Foreskin keratinocyte (primary cell): ENCODE measurements at places on chromosomes 16 and 17.

DNA sequence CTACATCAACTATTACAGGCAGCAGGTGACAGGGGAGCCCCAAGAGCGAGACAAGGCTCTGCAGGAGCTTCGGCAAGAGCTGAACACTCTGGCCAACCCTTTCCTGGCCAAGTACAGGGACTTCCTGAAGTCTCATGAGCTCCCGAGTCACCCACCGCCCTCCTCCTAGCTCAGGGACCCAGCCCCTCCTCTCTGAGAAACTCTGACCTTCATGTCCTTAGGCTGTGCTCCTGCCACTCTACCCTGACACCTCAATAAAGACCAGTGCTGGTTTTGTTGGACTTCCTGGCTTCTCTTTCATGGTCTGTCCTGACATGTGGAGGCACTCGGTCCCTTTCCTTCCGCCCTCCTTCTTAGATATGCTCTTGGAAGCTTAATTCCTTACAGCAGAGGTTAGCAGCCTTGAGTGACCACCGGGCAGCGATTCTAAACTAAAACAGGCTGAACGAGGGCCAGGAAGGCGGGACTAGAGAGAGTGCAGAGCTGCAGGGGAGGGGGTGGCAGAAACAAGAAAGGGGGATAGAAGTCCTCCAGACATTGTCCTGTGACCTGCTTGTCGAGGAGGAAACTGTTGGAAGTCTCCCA, 915 bp downstream of the AHSP start:
- no peak for DNase-seq

- DNase-seq, result no peak
These were observed 2.7 kb upstream of the CUEDC1 start for GRCh38 chr17:57957886-57958285.

GRCh38 chr16:81545470-81546250, 101.1 kb downstream of the CMIP start:
- no peak for DNase-seq

- DNase-seq, result no peak
These were observed 51.0 kb upstream of the MARCHF10 start for GRCh38 chr17:62859146-62859545.

- DNase-seq, result peak; percentile 30
These were observed 18.5 kb downstream of the ENPP7 start for GRCh38 chr17:79749156-79749815.

- DNase-seq, result no peak
These were observed 26.3 kb downstream of the PMP22 start for GRCh38 chr17:15238676-15239422.

DNA sequence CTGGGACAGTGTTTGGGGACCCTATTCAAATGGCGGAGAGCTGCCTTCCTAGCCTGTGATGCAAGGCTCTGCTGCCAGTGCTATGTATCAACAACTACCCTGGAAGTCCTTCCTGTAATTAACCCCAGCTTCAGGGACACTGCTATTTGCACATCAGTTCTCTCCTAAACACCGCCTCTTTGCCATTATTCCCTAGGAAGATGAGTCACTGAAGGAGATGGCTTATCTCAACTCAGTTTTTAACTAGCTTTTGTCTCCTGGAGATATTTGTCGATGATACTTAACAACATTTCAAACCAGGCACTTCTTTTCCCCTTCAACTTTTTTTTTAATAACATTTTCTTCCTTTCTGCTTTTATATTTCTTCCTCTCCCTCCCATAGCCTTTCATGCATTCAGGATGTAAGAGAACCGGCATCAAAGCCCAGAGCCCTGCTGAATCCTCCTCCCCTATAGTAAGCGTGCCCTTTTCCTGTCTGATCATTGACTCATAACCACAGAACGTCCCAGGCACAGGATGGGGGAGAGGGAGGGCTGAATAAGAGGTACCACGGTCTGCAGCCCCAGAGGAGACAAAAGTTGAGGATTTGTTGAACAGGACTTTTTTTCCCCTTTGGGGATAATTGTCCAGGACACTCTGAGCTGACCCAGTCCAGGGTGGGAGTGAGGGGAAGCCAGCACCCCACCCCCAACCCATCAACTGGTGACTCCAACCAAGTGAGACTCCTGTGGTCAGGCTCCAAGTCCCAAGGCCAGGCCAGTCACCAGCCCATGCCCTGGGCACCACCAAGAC, 387.8 kb upstream of the SALL1 start:
- peak; percentile 84 for DNase-seq
